Omental fat pad (tissue), 4 donors: ENCODE measurements at places on chromosomes 4 and X.

GRCh38 chr4:30256116-30256832 lies 463.9 kb upstream of the PCDH7 start:
- no peak for DNase-seq

GRCh38 chr4:188282471-188283232 lies 143.4 kb downstream of the TRIML1 start:
- no peak for DNase-seq

- DNase-seq: peak; percentile 46
Observed at GRCh38 chr4:7828011-7828720, 111.5 kb downstream of the AFAP1 start.

- no peak for DNase-seq
Observed at GRCh38 chr4:657834-658667, 16.0 kb downstream of the ATP5ME start.
